Prostate gland (tissue), 2 donors: ENCODE measurements at places on chromosomes 7 and 10. TPM values are rescaled to one million over a fixed set of nuclear protein-coding genes. Genes with fewer than 3 reads are reported as not detected.

DNA sequence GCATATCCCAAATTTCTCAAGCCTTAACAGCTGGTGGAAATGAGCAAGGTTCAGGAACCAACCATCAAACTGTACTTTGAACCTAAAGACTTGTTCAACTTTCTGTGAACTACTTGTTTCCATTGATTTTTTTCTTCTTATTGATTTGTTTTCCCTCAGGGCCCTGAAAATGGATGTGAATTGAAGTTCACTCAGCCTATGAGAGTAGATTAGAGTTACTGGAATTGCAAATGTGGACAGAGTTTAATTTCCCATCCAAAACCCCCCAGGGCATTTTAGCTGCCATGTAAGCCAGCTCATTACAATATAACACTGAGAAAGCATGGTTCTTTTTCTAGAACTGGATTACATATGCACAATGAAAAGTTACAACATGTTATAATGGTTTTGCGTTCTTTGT lies 1105.7 kb downstream of the REEP3 start:
- no peak for DNase-seq

MYH16 gene
- total RNA-seq, result not detected

HOXA3 gene
- total RNA-seq, result 3.1 TPM

GRCh38 chr10:69723653-69724052 lies 78.1 kb upstream of the COL13A1 start:
- DNase-seq, result no peak

DNA sequence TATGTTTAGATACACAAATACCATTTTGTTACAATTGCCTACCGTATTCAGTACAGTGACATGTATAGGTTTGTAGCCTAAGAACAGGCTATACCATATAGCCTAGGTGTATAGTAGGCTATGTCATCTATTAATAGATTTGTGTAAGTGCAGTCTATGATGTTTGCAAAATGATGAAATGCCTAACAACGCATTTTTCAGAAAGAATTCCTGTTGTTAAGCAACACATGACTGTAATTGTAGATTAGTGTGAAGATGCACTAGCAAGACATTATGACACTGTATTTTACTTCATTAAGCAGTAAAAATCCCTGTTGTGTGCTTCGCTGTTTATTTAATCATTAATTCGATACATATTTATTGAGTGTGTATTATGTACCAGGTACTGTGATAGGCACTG lies 446.0 kb downstream of the SUGCT start:
- no peak for DNase-seq

- no peak for DNase-seq
Measured at GRCh38 chr10:15485684-15486316, 114.7 kb upstream of the FAM171A1 start.

EBLN1 gene
- 1.8 TPM for total RNA-seq

- no peak for DNase-seq
Measured at GRCh38 chr7:11458736-11459483, 373.1 kb downstream of the THSD7A start.

DNA sequence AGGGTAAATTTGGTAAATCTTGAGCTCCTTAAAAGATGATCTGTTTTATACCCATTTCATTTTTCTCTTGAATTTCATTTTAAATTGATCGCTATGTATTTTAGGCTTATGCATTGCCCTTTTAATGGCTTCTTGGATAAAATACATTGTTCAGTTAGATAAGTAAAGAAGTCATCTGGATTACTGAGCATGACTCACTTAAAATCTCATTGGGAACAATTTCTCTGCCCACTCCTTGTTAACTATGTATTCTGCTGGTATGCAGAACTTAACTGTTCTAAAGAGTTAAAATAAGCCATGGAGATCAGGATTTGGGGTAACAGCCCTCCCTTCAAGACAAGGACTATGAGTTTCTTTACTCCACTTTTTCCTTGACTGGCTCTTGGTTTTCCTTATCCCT lies 134.2 kb downstream of the SND1 start:
- no peak for DNase-seq

ADARB2 gene
- total RNA-seq, result 0.36 TPM

- no peak for DNase-seq
Measured at GRCh38 chr7:157375410-157375809, 38.6 kb downstream of the DNAJB6 start.

DNA sequence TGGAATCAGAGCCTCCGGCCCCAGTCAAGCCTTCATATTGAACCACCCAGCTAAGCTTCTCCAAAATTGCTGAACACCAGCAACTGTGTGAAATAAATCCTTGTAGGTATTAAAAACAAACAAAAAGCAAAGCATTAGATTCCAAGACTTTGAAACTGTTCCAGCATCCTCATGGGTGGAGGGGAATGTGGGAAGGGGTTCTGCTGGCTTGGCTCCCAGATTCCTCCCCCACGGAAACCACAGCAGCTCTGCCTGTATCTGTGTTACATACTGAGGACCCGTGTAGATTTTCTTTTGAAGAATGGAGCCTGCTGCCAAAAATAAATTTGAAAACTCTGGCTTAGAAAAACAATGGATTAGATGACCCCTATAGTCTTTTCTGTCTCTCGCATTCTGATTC lies 20.0 kb downstream of the AKR1B1 start:
- DNase-seq, result no peak

DNA sequence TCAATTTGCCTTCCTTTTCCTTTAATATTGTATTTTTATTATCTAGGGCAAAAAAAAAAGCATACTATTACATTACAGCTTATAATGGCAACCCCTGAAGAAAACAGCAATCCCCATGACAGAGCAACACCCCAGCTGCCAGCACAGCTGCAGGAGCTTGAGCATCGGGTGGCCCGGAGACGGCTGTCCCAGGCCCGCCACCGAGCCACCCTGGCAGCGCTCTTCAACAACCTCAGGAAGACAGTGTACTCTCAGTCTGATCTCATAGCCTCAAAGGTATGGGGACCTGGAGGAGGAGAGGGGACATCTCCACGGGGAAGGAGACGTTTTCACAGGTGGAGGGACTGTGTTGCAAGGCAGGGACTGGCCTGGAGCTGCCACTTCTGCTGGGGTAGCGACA lies 6.8 kb downstream of the STRA8 start:
- no peak for DNase-seq

DNA sequence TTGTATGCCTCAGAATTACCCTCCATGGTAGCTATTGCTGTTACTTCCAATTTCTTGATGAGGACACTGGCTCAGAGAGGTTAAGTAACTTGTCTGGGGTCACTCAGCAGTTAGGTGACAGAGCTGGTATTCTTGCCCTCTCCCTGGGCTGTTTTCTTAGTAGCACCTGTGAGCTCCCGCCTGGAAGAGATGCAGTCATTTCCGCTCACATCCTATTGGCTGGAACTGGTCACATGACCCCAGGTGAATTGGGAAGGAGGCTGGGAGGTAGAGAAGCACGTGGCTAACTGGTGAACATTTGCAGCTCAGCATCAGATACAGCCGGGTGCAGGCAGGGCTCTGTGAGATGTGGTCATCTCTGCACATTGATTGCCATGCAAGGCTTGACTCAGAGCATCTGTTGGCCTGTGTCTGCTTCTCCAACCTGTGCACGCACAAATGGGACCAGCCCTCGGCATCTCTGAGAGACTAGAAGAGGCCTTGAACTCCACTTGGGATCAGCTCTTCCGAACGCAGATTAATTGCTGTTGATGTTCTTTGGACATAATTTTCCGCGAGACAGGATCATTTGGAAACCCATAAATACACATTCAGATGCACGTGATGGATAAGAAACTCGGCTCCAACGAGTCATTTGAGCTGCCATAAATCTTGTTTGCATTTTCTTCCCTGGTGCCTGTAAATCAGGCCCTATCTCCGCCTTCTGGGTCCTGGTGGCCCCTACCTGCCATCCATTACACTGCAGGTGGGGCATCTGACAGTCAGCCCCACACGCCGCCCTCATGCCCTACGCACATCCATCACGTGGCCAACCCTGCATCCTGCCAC lies 42.8 kb downstream of the MYL10 start:
- no peak for DNase-seq

VPS37D gene
- 6.0 TPM for total RNA-seq

- no peak for DNase-seq
Measured at GRCh38 chr7:36887233-36887632, 162.9 kb upstream of the AOAH start.

DNA sequence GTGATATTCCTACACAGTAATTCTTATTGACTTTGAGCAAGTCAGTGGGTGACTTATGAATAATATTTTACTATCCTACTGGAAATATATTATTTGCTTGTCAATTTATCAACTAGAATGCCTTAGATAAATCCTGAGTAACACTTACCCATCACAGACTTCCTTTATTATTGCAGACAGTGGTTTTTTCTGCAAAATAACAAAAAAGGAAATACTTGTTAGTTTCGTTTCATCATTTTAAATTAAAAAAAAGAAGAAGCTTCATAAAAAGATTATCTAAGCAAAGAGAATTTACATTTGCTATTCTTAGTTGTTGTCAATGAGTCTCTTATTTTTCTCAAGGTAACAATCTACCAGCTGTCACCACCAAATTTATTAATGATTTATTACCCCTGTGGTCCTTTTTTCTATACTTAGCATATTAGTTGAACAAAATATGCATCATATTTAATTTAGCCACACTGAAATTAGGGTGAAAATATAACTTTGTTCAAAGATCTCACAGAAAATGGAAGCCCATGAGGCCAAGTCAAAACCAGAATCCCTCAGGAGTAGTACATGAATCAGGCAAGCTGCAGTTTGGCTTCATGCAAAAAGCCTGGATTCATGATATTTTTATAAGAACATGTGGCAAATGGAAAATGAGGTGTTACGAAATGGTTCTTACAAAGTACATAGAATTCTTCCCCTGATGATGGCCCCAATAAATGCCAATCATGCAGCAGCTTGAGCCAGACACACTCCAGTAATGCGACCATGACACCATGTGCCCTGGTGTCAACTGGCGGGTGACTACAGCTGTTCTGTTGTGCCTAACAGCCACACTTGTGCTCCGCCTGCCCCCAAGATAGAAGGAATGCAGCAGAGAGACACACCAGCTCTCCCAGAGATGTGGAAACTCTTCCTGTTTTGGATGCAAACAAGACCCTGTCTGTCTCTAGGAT lies 132.6 kb downstream of the ELMO1 start:
- no peak for DNase-seq

DNA sequence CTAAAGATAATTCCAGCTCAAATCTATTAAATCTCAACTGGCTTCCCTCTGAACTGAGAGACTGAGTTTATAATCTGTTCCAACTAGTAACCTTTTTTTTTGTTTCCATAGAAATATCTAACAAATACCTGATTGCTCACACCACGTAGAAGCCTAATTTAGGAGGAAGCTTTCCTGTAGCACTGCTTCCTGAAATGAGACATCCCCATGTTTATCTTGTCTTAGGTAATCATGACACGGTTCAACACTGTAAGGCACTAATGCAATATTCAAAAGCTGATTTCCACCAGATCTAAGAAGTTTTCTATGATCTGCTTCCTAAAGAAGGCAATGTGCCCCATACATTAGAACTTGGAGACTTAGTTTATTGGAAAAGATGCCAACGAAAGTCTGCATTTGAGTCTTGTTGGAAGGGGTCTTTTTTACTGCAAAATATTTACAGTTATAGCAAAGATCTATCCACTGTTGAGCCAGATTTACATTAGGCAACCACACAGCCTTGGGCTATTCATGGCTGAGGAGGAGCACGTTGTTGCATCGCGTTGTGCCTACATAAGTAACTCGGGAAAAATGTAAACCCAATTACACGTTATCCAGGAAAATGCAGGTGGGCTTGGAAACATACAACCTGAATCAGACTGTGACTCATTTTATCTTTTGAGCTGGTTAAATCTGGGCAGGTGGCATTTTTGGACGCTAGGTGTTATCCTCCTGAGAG lies 66.3 kb downstream of the VIPR2 start:
- DNase-seq, result no peak

CNPY1 gene
- not detected for total RNA-seq

FEZF1 gene
- total RNA-seq, result not detected

TDRD1 gene
- total RNA-seq, result not detected

CTAGE8 gene
- total RNA-seq, result 6.3 TPM

- DNase-seq, result peak; percentile 84
Measured at GRCh38 chr10:93437086-93437945, 44.8 kb downstream of the MYOF start.
